ENCODE measurements at places on chromosomes 3 and 15. TPM values are rescaled to one million over a fixed set of nuclear protein-coding genes. Genes with fewer than 3 reads are reported as not detected.

IQCH gene
- 1.4 TPM for total RNA-seq

GRK7 gene
- not detected for total RNA-seq

TXNRD3 gene
- 10.7 TPM for total RNA-seq

TRIM71 gene
- total RNA-seq, result 0.25 TPM

All from left lobe of liver (tissue), 2 donors.